ENCODE measurements at places on chromosomes 12 and 14.

- no peak for DNase-seq
Measured at GRCh38 chr12:13104409-13104808, 942 bp upstream of the GSG1 start.

DNA sequence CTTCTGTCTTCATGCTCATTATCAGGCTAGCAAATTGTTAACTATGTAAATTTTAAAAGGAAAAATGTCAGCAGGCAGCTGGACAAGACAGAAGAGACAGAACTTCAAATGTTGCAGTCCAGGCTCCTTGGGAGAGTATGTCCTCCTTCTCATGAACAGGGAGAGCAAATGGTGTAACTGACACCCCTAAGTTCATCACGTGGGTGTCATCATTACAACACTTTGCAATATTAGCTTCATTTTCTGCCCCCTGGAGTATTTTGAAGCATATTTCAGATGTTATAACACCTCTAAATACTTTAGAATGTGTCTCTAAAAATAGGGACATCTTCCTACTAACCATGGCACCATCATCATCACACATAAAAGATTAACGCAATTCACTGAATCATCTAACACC is 62.1 kb downstream of the ZNF664 start:
- no peak for DNase-seq

DNA sequence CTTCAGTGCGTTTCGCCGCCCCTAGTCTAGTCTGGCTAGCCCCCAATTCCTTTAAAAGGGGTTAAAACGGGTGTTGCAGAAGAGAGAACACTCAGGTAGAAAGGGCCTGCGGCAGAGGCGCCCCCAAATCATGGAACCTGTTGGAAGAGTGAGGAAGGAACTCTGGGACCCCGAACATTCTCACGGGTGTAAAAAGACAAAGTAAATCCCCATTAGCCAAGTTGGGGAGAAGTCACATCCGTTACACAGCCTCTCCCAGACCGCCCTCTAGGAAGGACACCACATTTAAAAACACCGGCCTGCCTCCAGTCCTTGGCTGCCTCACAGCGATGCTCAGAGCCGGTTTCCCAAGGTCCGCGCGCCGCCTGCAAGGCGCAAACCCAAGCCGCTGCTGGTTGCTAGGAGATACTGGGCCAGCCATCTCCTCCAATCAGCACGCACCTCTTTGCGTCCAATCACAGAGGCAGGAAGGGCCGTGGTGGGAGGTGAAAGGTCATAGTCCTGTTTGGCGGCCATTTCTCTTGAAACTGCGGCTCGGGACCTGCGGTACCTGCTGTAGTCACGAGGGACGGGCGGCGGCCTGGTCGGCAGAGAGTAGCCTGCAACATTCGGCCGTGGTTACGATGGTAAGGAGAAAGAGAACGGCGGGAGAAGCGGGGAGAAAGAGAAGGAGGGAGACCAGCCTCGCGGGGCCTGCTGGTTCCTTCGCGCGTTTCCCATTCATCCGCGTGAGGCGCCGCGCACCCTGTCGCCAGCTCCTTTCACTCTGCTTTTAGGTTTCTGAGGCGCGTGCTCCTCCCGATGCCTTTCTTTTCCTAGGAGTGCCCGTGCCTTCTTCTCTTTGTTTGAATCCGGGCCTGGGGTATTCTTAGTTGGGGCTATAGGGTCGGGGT is at the start of gene SNRPF:
SNRPF (plus strand) TSS at position 502 of the 893 bp plus-strand sequence; CDS start at position 624, 122 bp downstream.
- peak; percentile 91 for DNase-seq

- no peak for DNase-seq
Measured at GRCh38 chr12:52007982-52008510, 1.3 kb downstream of the TAMALIN start.

GRCh38 chr14:95117937-95118721 is 39.2 kb downstream of the DICER1 start:
- no peak for DNase-seq

DNA sequence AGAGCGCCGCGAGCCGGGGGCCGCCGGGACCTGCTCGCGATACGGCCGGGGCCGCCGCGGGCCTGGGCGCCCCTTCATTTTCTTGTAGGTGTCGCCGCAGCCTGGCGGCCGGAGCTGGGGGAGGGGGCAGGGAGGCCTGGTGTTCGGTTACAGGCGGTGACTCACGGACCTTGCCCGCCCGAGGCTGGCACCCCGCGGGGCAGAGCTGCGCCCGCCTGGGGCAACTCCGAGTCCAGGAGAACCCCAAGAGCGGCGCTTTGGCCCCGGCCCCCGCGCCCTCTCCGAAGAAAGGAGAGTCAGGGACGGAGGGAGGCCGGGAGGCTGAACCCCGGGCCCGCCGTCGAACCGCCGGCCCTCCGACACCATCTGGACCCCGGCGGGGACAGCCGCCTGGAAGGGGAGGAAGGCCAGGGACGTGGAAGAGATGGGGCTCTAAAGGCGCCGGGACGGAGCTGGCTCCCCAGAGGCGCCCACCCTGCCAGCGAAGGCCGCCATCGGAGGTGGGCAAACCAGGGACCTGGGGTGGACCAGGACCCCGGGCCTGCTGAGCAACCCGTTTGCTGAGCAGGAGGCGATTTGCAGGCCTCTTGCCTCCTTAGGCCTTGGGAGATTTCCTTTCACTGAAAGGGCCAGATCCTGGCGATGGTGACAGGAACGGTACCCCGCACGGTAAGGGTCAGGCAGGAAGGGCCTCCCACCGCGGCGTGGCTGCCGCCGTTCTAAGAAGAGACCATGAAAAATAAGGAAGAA is 843 bp upstream of the NUAK1 start:
- DNase-seq = peak; percentile 84

- DNase-seq = no peak
Measured at GRCh38 chr14:100706200-100706599, 20.5 kb upstream of the DLK1 start.

- no peak for DNase-seq
Measured at GRCh38 chr12:130839770-130840404, 837 bp upstream of the STX2 start.
